ENCODE measurements at places on chromosomes 1 and 21.

GRCh38 chr1:99277066-99277465 is 12.8 kb downstream of the PLPPR4 start:
- H3K4me3 ChIP-seq = no peak overlapping the region
- no peaks in the 10 kb centered on the region for H3K36me3 ChIP-seq
- no peaks in the 10 kb centered on the region for H3K27me3 ChIP-seq

- peaks cover 2% of the 10 kb centered on the region for H3K27me3 ChIP-seq
- H3K36me3 ChIP-seq = peaks cover 13% of the 10 kb centered on the region
- peaks cover 23% of the 10 kb centered on the region for H3K4me1 ChIP-seq
- H3K4me3 ChIP-seq = no peak overlapping the region
- no peak overlapping the region for H3K27ac ChIP-seq
- DNase-seq = no peak
Measured at GRCh38 chr1:832136-832535, 91.6 kb upstream of the SAMD11 start.

DNA sequence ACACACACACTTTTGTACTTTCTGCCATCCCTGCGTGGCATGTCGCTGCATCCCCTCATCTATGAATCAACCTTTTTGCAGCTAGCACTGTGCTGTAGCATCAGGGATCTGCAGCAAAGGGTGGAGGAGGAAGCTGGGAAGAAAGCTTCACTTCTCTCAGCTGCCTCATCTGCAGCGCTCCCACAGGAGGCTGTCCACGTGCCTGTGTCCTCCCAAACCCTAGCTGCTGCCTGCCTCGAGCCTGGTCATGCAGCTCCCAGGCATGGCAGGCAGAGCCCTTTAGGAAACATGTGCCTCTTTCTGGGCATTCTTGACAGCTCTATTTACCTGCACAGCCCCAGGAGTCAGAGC is 262.1 kb upstream of the SGIP1 start:
- H3K27me3 ChIP-seq = no peaks in the 10 kb centered on the region
- H3K27ac ChIP-seq = peak overlapping the region; percentile 82
- no peak for DNase-seq
- peaks cover 6% of the 10 kb centered on the region for H3K36me3 ChIP-seq
- no peak overlapping the region for H3K4me3 ChIP-seq
- H3K4me1 ChIP-seq = peaks cover 70% of the 10 kb centered on the region

DNA sequence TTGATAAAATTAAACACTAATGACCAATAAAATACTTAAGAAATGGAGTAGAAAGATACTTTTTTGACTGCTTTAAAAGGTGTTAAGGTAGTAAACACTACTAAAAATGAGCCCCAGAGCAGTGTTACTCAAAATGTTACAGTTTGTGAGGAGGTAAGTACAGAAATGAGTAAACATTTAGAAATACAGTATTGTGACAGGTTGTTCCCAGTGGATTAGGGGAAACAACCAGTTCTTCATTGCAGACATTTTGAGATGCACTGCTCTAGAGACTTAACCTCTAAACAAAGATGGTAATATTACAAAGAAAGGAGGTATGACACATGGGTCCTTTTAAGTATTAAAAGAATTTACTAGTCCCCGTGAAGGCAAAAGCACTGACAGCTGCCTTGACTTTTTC is 12.7 kb downstream of the DHX9 start:
- peaks cover 77% of the 10 kb centered on the region for H3K36me3 ChIP-seq
- no peak for DNase-seq
- H3K27me3 ChIP-seq = no peaks in the 10 kb centered on the region
- peaks cover 32% of the 10 kb centered on the region for H3K4me1 ChIP-seq
- no peak overlapping the region for H3K27ac ChIP-seq

DNA sequence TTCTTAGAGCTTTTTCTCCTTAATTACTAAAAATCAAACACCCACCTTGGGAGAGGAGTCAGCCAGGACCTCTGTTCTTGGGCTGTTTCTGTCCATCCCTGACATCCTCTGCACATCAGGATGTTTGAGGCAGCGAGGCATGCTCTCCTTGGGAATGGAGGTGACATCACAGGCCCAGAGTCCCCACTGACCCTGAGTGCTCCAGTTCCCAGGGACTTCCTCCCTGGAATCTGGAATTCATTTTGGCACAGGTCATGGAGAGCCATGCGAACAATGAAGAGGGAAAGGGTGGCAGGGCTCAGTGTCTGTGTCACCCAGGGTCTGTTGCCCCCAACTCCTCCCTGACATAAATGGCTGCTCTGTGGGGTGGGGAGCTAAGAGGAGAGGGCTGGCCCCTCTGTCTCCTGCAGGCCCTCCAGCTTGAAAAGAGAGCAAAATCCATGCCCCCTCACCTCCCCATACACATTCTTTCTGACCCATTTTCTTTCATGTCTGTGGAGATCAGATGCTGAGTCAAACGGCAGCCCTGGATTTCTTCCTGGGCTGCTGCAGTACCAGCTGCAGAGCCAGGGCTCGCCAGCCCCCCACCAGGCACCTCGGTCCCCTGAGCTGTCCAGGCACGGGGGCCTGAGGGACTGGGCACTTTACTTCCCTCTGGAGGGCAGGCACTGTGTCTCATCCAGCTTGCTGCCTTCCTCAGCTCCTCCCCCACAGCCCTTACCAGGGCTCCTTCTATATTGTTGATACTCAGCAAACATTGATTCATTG is 102.0 kb downstream of the NMNAT2 start:
- peaks cover 6% of the 10 kb centered on the region for H3K27me3 ChIP-seq
- no peak overlapping the region for H3K4me3 ChIP-seq
- DNase-seq = no peak
- no peak overlapping the region for H3K27ac ChIP-seq
- no peaks in the 10 kb centered on the region for H3K4me1 ChIP-seq
- no peaks in the 10 kb centered on the region for H3K36me3 ChIP-seq

GRCh38 chr1:70864302-70864701 is 183.3 kb downstream of the PTGER3 start:
- no peak for DNase-seq
- H3K4me1 ChIP-seq = peaks cover 7% of the 10 kb centered on the region
- no peaks in the 10 kb centered on the region for H3K27me3 ChIP-seq

DNA sequence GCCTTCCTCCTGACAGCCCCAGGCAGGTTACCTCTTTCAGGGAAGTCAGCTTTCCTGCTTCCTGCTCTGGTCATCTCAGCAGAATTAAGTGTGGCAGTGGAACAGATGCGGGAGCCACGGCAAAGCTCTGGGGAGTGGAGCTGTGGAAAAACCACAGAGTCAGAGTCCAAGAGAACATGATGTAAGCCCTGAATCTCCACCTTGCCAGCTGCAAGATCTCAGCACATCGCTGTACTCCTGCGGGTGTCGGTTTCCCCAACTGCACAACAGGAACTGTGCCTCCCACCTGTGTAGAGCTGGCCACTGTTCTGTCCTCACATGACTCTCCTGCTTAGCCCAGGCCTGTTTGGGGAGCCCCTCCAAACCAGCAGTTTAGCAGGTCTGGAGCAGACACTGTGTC is 123.7 kb downstream of the MATN1 start:
- H3K4me1 ChIP-seq = no peaks in the 10 kb centered on the region
- no peak for DNase-seq
- H3K4me3 ChIP-seq = no peak overlapping the region
- H3K27me3 ChIP-seq = peaks cover 5% of the 10 kb centered on the region

DNA sequence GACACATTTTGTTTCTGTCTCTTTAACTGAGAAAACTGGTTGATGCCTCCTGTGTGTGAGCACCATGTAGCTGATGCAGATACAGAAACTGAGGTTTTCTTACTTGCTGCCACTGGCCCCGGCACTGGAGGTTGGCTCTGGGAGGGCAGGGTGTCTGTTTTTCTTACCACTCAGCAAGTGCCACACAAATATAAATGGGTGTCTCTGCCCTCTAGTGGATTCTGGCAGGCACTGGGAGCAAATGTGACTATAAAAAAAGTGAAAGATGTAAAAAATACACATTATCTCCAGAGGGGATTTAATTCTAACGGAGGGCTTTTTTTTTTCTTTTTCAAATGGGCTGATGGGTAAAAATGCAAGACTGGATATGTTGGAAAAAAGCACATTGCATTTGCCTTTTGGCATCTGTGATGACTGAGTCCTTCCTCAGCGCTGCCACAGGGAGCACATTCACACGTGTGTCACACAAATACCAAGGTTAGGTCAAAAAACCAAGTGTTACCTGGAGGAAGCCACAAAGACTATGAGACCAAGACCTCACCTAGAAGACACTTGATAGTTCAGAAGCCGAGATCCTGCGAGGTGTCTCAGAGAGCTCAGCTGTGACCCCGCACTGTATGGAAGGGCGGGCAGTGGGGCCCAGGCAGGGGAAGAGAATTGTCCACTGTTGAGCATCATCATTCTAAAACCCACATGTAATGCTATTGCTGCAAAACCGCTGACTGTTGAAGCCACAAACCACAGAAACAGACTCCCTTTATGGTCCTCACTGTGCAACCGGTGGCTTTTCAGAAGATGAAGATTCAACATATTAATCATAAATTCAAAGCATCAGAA is 18.9 kb downstream of the PGBD2 start:
- peaks cover 17% of the 10 kb centered on the region for H3K27me3 ChIP-seq
- peak overlapping the region; percentile 2 for H3K4me3 ChIP-seq
- DNase-seq = peak; percentile 76
- peaks cover 45% of the 10 kb centered on the region for H3K4me1 ChIP-seq

GRCh38 chr1:211503542-211503941 is 11.6 kb upstream of the RD3 start:
- no peak overlapping the region for H3K27ac ChIP-seq
- no peak for DNase-seq
- peaks cover 10% of the 10 kb centered on the region for H3K27me3 ChIP-seq
- peaks cover 2% of the 10 kb centered on the region for H3K4me1 ChIP-seq
- H3K4me3 ChIP-seq = no peak overlapping the region

DNA sequence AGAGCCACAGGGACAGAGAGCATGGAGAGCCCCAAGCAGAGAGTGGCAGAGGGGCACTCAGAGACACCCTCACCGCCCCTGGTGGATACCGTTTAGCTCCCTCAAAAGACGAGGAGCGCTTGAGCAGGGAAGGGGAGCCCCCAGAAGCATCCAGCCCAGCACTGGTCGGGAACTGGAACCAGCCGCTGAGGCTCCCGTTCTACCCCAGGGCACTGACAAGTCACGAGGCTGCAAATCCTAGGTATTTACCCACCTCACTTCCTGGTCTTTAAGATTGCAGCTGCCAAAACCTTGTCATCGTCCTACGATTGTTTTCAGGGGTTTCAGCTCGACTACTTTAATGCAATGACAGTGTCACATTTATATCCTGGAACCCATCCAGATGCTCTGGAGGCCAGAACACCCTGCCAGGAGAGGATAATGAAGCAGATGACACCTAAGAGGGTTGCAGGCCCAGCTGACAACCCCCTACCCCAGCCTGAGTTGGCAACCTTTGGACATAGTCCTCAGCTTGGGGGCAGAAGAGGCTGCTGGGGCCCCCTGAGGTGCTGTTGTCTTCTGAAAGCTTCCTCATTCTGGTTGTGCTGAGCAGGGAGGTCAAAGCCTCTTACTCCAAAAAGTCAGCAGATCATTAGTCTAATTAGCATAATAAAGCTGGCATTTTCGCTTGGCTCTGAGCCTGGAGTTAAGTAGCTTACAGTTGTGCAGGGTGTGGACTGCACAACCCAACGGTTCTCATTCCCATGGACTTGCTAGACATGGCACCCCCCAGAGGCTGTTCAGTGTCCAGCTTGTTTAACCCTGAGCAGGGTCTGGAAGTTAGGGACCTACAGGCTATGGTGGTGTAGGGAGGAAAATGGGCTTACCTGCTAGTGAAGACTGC is 20.6 kb upstream of the BACE2 start:
- H3K36me3 ChIP-seq = no peaks in the 10 kb centered on the region
- H3K4me1 ChIP-seq = no peaks in the 10 kb centered on the region
- H3K4me3 ChIP-seq = no peak overlapping the region

GRCh38 chr1:197183195-197183748 is 36.8 kb upstream of the ASPM start:
- no peak for DNase-seq
- H3K4me1 ChIP-seq = peaks cover 2% of the 10 kb centered on the region
- no peak overlapping the region for H3K4me3 ChIP-seq
- no peak overlapping the region for H3K27ac ChIP-seq
- peaks cover 48% of the 10 kb centered on the region for H3K36me3 ChIP-seq
